ENCODE measurements at places on chromosomes 2 and 18. TPM values are rescaled to one million over a fixed set of nuclear protein-coding genes. Genes with fewer than 3 reads are reported as not detected.
A peak's percentile ranks its signal among the peaks of the same experiment; 100 is the strongest.

GRCh38 chr2:21047141-21048009, 3.5 kb upstream of the APOB start:
- no peak for DNase-seq

- DNase-seq, result no peak
Observed at GRCh38 chr2:179251870-179252269, 12.8 kb downstream of the SESTD1 start.

GRCh38 chr2:204795156-204795555, 249.9 kb downstream of the PARD3B start:
- DNase-seq, result no peak

DNA sequence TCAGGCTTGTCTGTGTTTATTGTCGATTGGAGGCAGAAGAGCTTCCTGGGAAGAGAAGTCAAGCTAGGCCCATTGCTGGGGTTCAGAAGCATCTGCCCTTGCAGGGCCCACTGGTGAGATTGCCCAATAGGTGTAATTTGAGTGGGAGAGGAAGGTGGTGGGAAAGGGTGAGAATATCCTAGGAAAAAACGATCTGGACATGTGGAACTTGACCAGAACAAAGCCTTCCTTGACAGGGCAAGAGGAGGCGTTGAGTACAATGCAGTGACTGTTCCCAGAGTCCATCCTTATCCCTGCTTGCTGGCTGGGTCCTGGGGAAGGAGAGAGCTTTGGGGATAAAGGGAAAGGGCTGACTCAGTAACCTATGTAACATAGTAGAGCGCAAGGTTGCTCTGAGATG, 27.1 kb downstream of the NABP1 start:
- no peak for DNase-seq

DNA sequence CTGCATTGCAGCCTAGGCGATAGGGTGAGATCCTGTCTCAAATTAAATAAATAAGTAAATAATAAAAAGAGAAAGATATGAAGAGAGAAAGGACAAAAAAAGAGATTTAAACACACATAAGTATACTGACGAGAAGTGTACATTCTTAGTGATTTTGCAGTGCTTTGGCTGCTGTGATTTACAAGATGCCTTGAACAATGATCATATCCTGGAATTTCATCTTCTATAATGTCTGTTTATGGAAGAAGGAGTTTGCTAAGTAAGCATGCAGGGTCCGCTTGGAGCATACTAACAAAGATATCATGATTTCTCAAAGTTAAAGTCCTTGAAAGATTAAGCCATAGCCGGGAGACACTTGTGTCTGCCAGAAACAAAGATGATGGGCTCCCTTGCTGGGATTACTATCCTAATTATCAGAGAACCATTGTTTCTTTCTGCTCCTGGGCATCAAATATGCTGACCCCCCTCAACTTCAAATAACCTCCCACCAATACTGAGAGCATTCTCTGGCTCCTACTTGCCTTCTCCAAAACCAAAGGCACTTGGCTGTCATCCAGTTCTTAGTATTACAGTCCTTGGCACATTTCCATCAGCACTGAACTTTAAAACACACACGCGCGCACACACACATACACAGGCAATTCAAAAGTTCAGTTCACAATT, 47.5 kb upstream of the STAM2 start:
- no peak for DNase-seq

DNA sequence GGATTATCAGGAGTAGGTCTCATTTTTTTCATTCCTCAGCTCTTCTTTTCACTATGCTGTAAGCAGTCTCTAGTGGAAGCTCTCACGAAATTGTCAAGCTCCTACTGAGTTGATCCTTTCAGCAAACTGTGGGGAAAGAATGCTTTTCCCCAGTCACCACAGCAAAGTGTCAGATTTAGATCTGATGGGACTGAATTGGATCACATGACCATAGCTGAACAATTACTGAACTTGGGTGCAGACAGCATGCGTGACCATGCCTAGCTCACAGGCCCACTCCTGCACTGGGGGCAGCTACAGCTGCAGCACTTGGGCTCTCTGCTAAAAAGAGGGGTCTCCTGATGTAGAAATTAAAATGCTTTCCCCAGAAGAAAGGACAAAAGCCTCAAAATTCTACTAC, 3.1 kb downstream of the ARHGAP15 start:
- no peak for DNase-seq

GRCh38 chr18:25434745-25435144, 82.8 kb upstream of the ZNF521 start:
- no peak for DNase-seq

GRCh38 chr2:158034198-158034866, 67.3 kb upstream of the UPP2 start:
- no peak for DNase-seq

GRCh38 chr2:236986524-236987330, 99.0 kb upstream of the COPS8 start:
- peak; percentile 43 for DNase-seq

GRCh38 chr2:109507217-109507616, 106.5 kb downstream of the SEPTIN10 start:
- no peak for DNase-seq

GRCh38 chr18:13451661-13452387, 233.3 kb downstream of the LDLRAD4 start:
- DNase-seq, result no peak

DNA sequence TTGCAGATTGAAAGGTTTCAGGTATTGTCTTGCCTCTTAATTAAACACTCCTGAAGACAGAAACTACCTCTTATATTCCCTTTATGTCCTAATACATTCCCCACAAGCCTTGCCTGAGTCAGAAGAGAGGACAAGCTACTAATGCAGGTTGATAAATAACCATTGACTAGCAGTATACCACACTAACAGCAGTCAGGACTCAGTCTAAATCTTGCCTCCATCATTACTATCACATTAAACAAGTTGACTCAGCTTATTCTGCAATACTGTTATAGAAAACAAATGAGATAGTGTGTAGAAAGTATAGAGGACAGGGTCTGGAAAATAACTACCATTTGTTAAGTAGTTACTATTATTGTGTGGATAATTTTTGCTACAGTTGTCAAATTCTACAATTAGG, 63.8 kb downstream of the TTC21B start:
- no peak for DNase-seq

DNA sequence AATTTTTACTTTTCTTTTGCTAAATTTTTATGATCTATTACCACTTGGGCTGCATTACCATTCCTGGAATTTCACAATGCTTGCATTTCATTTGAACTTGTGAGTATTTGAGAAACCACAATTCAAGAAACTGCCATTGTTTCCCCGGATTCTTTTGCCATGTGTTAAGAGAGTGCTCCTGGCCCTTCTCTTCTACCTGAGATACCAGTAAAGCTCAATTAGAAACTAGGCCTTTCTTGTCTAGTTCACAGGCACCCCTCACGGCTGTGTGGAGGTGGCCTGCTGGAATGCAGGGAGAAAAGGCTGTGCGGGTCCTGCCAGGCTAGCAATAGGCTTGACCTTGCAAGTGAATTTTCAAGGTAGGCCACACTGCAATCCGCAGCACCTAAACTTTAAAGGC, 40.8 kb downstream of the ZEB2 start:
- no peak for DNase-seq

GRCh38 chr2:49278141-49278540, 123.8 kb upstream of the FSHR start:
- no peak for DNase-seq

DNA sequence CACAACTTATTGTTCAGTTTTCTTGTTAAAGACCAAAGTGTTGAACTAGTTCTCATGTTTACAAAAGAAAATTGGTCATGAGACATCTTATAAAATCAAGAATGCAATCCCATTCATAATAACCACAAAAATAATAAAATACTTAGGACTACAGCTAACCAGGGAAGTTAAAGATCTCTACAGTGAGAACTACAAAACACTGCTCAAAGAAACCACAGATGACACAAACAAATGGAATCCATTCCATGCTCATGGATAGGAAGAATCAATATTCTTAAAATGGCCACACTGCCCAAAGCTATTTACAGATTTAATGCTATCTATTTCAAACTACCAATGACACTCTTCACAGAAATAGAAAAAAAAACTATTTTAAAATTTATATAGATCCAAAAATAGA, 1354.8 kb upstream of the CDH2 start:
- DNase-seq, result no peak

DNA sequence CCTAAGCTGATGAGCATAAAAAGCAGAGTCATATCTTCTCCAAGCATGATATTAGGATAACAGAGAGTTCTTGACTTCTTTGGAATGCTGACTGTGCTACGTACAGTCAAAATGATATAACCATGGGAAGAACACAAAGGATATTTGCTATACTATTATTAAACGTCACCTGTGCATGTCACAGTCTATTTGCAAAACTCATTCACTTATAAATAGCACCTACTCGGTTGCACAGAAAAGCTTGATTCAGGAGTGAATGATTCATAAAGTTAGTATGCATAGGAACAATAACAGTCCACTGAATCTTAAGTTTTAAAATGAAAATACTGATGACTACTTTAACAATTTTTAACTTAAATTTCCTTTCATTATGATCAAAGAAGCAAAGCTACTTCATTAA, 83.3 kb downstream of the SP3 start:
- DNase-seq, result no peak

DNA sequence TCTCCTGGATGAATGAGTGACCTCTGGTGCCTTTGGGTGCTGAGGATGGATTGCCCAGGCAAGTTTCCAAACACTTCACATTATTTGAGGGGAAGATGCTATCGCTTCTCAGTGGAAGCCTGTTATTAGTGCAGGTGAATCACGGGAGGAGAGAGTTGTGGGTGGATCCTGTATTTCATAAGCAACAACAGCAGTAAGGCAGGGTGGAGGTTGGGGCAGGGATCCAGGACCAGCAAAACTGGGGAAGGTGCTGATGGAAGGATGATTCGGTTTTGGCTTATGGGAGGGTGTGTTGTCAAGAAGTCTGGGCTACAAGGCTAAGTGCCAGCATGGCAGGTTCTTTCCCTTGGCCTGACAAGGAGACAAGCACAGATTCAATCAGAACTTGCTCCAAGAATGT, 37.7 kb upstream of the SETBP1 start:
- no peak for DNase-seq

DNA sequence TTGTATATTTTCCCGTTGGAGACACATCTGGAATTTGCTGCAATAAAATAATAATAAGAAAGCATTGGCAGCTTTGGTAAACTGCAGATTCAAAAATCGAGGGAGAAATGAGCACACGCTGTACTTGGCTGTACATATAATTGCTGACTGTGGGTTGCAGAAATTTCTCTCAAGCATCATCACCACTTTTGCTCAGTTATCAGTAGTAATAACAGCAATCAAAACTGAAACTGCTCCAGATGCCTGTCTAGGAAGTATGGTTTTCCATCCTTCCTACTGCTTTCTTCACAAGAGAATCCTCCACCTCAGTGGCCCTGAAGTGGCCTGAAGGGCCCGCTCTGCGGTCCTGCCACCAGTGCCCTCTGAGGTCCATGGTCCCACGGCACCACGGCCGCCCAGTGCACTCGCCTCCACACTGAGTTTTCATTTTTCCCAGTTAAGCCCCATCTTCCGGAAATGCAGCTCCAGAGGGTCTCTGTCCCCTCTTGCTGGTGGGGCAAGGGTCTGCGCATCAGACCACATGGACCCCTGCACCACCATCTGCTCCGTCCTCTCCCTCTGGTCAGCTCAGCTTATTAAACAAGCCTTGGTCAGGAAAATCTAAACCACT, 3.9 kb downstream of the DUSP28 start:
- peak; percentile 38 for DNase-seq

GRCh38 chr2:24123922-24124580, 782 bp downstream of the FAM228B start:
- no peak for DNase-seq

GRCh38 chr2:9308186-9308955, 101.8 kb downstream of the ASAP2 start:
- no peak for DNase-seq

DNA sequence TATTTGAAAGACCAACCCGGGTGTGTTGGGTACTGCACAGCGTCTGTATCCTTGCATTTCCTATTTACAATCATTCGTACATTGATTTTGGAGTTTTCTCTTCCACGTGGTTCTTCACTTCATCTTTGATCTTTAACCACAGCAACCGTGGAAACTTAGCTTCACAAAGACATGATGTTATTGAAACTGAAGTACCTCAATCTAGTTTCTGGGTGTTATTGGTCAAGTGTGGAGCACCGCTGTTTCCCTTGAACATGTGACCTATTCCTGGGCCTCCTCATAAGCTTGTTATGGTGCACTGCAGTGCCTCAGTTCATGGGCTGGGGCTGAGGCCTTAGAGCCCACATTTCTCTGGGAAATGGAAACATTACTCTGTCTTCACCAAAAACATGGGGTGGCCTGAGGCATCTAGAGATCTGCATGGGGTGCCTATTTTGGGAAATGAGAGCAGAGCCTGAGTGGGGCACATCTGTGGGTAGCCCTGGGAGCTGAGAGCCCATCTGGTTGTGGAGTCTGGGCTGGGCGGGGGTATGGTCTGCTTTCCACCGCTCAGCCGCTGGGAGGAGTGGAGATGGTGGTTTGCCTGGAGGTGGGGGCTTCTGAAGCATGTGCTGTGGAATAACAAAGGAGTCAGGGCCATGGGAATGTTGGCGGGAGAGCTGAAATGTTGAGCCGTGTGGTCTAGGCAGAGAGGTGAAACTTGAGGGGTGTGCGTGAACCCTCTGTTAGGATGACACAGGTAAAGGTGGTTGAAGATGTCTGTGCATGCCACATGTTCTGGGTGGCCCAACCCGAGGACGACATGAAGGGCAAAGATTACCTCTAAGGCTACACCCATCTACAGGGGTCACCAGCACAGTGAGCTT, 37.4 kb downstream of the ZNF236 start:
- DNase-seq, result no peak

DNA sequence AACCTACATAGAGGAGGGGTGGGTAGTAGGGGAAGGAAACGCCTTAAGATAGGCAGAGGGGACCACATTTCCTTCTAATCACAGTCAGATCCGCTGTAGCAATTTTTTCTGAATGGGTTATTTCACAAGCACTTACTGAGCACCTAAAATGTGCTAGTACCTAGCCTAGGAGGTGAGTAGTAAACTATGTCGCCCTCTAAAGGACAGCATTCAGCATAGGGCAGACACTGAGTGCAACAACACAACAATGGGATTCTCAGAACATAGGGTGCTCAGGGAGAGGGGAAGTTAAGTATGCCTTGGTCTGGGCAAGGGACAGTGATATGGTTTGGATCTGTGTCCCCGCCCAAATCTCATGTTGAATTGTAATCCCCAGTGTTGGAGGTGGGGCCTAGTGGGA, 166.1 kb upstream of the RAB6C start:
- no peak for DNase-seq

The FOXD4L1 gene
- total RNA-seq, result not detected

The MYO5B gene
- 10.2 TPM for total RNA-seq

The LHCGR gene
- not detected for total RNA-seq

The KCTD1 gene
- 44.4 TPM for total RNA-seq

The UGT1A10 gene
- not detected for total RNA-seq

The COL4A4 gene
- total RNA-seq, result 10.0 TPM

The SOS1 gene
- 21.3 TPM for total RNA-seq

The PCARE gene
- 0.79 TPM for total RNA-seq

The AQP4 gene
- total RNA-seq, result 14.9 TPM

The POTEC gene
- not detected for total RNA-seq

The UGT1A8 gene
- not detected for total RNA-seq
